ENCODE measurements at places on chromosomes 12 and 14. TPM values are rescaled to one million over a fixed set of nuclear protein-coding genes. Genes with fewer than 3 reads are reported as not detected.

The ZC3H14 gene
- 44.7 TPM for total RNA-seq

The KLRC2 gene
- not detected for total RNA-seq

The PSME2 gene
- 80.8 TPM for total RNA-seq

The SERPINA9 gene
- total RNA-seq = not detected

The DPY19L2 gene
- total RNA-seq = 31.1 TPM

The LRIG3 gene
- total RNA-seq = 4.7 TPM

The TMTC1 gene
- 61.8 TPM for total RNA-seq

The IRAK3 gene
- 5.7 TPM for total RNA-seq

The CERS5 gene
- total RNA-seq = 8.4 TPM

The HCAR1 gene
- not detected for total RNA-seq

The SLC41A2 gene
- 5.7 TPM for total RNA-seq

DNA sequence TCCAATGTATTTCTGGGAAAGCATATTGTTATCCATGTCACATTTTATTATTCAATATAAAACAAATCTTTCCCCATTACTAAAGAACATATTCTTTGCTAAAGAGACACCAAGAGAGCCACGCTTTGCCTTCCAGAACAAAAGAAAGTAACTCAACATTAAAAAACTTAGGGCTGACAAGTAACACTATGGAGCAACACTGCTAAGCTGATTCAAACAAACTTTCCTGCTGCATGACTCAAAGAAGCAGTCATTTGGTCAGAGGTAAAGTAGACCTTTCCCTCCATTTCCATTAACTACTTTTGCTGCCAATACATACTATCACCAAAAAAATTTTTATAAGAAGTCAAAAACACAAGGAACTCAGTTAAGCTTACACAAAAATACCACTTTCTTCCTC lies 83.0 kb downstream of the DENND5B start:
- no peak for DNase-seq

DNA sequence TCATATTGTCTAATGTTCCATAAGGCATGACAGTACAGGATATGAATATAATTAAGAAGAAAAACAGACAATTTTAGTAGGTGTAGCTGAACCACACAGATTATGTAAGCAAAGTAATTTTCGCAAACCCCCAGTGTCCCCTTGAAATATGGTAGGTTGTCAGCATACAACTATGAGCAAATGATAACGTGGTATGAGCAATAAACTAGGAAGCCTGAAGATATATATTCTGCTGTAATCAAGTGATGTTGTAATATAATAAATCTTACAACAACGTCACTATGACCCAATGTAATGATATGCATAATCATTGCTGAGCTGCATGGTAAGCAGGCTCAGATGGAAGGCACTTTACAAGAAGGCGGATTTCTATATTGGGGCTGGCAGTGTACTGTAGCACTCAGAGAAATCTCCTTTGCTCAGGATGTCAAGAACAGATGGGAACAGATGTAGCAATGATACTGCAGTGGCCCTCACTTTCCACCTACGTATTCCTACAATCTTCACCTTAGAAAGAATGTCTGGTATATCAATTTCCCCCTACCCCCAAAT lies 47.8 kb upstream of the MYF6 start:
- DNase-seq = no peak

DNA sequence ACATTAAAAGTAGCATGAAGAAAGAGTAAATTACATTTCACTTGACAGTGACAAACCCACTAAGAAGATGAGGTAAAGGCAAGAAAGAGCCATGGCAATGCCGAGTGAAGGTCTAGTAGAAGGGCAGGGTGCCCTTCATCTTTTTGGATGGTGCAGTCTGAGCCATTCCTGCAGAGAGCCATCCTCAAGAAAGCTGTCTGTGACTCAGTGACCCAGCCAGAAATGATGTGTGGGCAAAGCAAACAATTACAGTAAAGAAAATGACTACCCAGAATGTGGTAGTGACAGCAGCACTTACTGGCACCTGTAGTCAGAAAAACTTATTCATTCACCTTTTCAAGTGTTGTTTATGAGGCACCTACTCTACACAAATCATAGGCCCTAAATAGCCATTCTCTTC lies 281.7 kb downstream of the DUSP6 start:
- DNase-seq = no peak

- no peak for DNase-seq
These were observed at the start of gene LRTM2 for GRCh38 chr12:1820191-1820895. Gene LRTM2 (plus strand): TSS chr12:1820565. CDS start chr12:1828149, 7,584 bp downstream.

GRCh38 chr12:123720141-123720814 lies 8.1 kb downstream of the ATP6V0A2 start:
- DNase-seq = no peak

- DNase-seq = no peak
These were observed 50.3 kb downstream of the ADAMTS20 start for GRCh38 chr12:43501703-43502102.

DNA sequence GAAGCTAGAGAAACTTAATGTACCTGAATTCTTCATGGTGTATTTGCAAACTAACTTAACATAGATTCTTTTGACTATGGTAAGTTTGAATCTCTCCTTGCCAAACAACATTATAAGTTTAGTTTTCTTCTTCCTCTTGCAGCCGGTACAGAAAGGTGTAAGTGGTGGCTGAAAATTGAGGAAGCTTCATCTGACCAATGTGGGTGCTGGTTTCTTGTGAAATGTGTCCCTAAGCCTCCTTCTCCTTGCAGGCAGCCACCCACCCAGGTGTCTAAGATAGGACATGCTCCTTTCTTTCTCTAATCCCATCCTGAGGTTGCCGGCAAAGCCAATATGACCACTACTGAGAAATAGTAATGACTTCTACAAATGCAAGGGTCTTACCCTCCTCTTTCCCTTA lies 20.6 kb downstream of the GSG1 start:
- no peak for DNase-seq

DNA sequence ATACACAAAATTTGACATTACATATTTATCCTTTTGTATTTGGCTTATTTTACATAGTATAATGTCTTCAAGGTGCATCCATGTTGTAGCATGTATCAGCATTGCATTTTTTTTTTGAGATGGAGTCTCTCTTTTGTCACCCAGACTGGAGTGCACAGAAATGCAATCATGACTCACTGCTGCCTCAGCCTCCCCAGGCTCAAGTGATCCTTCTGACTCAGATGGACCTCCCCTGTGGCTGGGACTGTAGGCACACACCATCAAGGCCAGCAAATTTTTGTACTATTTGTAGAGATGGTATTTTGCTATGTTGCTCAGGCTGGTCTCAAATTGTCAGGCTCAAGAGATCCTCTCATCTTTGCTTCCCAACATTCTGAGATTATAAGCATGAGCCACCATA lies 214.4 kb upstream of the ALG10B start:
- no peak for DNase-seq

- DNase-seq = no peak
These were observed 71.6 kb downstream of the PDE6H start for GRCh38 chr12:15044471-15044870.

DNA sequence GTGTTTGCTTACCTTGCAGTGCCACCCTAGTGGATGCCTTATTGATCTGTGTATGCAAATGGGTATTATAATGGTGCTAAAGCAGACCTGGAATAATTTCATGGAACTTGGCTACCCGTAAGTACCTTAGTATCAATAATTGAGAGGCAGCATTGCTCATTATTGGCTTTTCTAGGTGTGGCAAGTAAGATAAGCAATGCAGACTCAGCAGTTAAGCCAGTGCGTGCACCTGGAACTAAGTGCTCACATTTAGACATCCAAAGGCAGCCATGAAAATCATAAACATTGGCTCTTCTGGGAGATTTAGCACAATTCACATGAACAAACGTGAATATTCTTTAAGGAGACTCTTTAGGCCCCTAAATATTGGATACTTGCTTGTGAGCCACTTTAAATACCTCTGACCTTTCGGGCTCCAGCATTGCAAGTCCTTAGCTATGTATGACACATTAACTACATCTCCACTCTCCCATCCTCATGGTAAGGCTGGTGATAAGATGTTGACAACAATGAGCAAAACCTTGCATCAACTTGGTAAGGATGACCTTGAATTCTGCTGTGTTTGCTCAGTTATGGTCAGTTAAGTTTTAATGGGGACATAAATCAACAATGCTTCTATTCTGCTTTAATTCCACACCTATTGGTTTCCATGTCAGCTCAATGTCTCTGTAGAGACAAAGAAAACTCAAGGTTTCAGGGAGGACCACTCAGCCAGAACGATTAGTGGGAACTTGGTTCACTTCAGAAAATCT lies 112.0 kb downstream of the SLC5A8 start:
- no peak for DNase-seq

DNA sequence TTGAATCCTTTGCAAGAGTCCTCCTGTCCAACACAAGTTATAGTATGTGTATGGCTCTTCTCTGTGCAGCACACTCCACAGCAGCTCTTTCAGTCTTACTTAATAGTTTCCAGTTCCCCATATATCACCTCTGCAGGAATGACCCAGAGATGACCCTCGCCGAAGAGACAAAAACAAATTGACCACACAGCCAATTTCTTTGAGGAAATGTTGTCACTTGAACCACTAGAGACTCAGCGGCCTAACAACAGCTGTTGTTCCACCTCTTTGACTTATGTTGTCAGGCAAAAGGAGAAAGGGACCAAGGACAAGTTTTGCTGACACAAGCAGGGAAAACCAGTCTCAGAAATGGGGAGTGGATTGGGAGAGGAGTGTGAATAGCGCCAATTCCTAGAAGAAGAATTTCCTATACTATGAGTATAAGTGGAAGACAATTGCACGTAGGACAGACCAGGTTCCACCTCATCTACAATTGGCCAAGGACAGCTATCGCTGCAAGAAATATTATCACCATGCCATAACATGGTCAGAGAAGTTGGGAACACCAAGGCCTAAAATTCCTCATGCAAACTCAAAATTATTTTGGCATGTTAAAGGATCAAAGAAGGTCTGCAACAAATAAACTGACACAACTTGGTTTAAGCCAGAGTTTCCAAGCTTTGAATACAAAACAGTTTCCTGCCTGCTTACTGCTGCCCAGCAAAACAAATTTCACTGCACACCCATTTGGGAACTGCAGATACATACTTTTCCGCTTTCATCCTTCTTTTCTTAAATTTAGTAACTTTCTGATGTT lies 41.7 kb upstream of the ITPR2 start:
- DNase-seq = no peak

- no peak for DNase-seq
These were observed 10.0 kb upstream of the CLEC7A start for GRCh38 chr12:10140001-10140400.

DNA sequence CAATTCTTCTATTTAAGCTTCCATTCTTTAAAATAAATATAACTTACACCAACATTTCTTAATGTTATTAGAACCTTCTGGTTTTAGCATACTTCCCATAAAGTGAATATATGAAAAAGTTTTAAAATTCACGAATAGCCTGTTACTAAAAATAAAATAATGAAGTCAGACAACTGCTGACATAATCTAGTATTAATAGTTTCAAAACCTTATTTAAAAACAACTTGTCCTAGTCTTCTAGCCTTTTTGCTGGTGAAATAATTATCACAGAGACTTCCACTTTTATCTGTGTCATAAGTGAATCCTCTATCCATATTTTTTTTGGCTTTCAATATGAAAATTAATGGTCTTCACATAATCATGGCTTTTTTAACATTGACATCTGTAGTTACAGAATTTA lies 93.8 kb upstream of the MON2 start:
- no peak for DNase-seq

DNA sequence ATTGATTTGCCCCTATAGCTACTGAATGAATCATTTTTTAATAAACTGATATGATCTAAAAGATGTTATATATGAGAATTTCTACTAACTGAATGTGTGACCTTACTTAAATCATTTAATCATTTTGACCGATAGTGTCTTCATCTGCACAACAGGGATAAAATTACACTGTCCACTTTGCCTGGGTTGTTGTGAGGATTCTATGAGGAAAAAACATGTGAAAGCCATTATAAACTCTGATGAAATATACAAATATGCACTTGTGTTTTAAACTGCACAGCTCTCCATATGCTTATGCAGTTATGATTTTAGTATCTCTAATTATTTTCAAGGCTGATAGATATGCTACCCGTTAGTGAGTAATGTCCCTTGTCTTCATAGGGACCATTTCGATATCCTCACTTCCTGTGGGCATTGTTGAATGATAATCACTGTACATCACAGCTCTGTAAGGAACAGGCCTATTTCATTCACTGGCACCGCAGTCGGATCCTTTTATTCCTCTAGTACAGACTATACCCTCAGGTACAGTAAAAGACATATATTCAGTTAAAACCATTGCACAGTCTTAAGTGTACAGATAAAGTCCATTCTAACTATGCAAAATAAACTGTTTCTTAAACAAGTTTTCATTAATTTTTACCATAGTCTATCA lies 88.7 kb upstream of the RAP1B start:
- no peak for DNase-seq

GRCh38 chr14:52937306-52937705 lies 13.5 kb downstream of the FERMT2 start:
- no peak for DNase-seq

GRCh38 chr14:68800390-68800789 lies 7.5 kb upstream of the ZFP36L1 start:
- DNase-seq = no peak

DNA sequence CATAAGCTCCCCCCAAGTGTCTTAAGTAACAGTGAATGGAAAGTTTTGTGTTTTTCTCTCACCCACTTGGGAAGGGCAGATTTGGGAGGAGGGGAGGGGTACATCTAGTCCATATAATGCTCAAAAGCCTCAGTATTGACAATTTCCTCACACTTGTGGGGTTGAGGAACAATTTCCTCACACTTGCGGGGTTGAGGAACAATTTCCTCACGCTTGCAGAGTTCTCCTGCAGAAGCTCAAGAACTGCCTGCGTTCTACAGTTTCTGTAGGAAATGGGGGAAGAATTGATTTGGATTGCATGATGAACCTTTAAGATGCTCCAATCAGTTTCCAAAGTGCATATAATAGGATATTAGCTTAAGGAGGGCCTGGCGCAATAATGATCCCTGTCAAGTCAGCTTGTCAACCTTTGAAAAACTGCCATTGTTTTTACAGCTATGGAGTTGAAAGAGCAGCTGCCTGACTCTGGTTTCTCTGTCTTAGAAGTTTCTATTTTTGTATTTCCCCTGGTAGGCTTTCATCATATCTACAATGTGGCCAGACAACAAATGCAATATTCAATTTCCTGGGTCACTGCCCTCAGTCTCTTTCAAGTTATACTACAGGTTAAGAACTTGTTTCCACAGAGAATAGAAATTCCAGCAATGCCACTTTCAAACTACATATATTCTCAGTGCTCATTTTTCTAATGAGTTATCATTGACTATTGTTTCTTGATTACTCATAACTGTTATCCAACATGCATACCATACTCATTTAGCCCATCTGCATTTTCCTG lies 66.5 kb downstream of the PLEKHG7 start:
- DNase-seq = no peak

Data from heart left ventricle (tissue), 16 donors.